ENCODE measurements at places on chromosomes 7 and 10.
A peak's percentile ranks its signal among the peaks of the same experiment; 100 is the strongest.

- no peak overlapping the region for H3K27ac ChIP-seq
- H3K36me3 ChIP-seq = no peaks in the 10 kb centered on the region
- H3K4me3 ChIP-seq = no peak overlapping the region
- no peak for DNase-seq
- H3K4me1 ChIP-seq = no peaks in the 10 kb centered on the region
Observed at GRCh38 chr7:29071203-29071874, 75.0 kb downstream of the CPVL start.

- no peaks in the 10 kb centered on the region for H3K4me1 ChIP-seq
- no peaks in the 10 kb centered on the region for H3K27me3 ChIP-seq
- no peak for DNase-seq
- H3K4me3 ChIP-seq = no peak overlapping the region
- H3K27ac ChIP-seq = no peak overlapping the region
Observed at GRCh38 chr7:38681882-38682281, 50.7 kb upstream of the AMPH start.

DNA sequence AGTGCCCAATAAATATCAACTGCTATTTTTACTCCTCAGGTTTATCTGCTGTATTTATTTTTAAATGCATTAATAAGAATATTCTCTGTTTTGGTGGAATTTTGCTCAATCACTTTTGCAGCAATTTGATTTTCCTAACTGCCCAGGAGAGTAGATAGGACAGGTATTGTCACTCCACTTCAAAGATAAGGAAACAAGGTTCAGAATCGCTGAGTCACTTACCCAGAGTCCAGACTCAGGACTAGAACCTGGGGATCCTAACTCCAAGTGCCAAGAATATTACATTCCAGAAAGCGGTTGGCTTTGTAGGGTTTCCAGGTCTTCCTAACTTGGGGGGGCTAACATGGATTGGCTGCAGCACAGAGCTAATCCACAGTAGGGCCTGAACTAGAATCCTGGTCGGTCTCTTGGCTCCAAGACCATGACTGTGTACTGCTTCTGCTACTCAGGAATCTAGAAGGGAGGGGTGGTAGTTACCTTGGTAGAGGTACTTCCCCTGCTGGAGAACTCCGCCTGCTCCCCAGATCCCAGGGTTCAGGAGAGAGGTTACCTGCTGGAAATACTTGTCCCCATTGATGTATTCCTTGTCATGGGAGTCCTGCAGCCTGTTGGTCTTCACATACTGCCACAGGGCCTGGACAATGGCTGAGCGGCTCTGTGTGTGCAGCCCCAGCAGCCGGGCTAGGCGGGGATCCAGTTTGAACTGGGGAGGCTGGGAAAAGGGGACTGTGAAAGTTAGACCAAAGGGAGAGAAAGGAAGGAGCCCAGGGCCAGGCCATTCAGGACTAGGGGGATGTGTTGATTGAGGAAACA lies 7.3 kb downstream of the SMARCD3 start:
- H3K27me3 ChIP-seq = peaks cover 9% of the 10 kb centered on the region
- DNase-seq = peak; percentile 34

GRCh38 chr10:11159543-11160215 lies 142.0 kb downstream of the CELF2 start:
- H3K27me3 ChIP-seq = peaks cover 5% of the 10 kb centered on the region
- no peak overlapping the region for H3K27ac ChIP-seq
- DNase-seq = no peak
- no peaks in the 10 kb centered on the region for H3K36me3 ChIP-seq
- no peaks in the 10 kb centered on the region for H3K4me1 ChIP-seq

- H3K4me1 ChIP-seq = peaks cover 4% of the 10 kb centered on the region
- no peak overlapping the region for H3K27ac ChIP-seq
- DNase-seq = no peak
- no peak overlapping the region for H3K4me3 ChIP-seq
- no peaks in the 10 kb centered on the region for H3K36me3 ChIP-seq
Observed at GRCh38 chr7:18405726-18406125, 89.8 kb upstream of the HDAC9 start.

DNA sequence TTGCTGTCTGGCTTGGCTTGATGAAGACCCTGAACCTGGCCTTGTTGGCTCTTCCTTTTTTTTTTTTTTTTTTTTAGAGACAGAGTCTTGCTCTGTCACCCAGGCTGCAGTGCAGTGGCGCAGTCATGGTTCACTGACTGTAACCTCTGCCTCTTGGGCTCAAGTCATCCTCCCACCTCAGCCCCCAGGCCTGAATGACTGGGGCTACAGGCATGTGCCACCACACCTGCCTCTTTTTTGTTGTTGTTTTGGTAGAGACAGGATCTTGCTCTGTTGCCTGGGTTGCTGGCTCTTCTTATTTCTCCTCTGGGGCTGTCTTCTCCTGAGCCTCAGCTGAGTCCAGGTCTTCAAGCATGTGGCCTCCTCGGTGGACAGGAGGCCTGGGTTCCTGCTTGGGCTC lies 44.7 kb downstream of the PRF1 start:
- H3K4me1 ChIP-seq = no peaks in the 10 kb centered on the region
- H3K4me3 ChIP-seq = no peak overlapping the region
- H3K27ac ChIP-seq = no peak overlapping the region
- H3K36me3 ChIP-seq = no peaks in the 10 kb centered on the region
- H3K27me3 ChIP-seq = no peaks in the 10 kb centered on the region

DNA sequence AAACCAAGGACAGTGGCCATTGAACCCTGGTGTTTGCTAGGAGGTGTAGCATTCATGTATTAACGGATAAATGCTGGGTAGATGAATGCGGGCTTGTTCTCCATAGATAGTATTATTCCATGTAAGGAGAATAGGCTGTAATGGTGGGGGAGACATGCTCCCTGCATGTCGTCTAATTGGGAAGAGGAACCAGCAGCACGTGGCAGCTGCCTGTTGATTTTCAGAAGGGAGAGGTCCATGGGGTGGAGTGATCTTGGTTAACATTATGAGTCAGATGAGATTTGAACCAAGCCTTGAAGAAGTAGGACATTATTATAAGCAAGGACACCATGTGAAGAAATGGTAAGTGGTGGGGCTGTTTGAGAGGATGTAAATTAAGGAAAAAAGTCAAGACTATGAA lies 112.5 kb downstream of the WNT2 start:
- no peaks in the 10 kb centered on the region for H3K36me3 ChIP-seq
- DNase-seq = no peak
- H3K27me3 ChIP-seq = no peaks in the 10 kb centered on the region
- H3K4me3 ChIP-seq = no peak overlapping the region
- no peaks in the 10 kb centered on the region for H3K4me1 ChIP-seq

DNA sequence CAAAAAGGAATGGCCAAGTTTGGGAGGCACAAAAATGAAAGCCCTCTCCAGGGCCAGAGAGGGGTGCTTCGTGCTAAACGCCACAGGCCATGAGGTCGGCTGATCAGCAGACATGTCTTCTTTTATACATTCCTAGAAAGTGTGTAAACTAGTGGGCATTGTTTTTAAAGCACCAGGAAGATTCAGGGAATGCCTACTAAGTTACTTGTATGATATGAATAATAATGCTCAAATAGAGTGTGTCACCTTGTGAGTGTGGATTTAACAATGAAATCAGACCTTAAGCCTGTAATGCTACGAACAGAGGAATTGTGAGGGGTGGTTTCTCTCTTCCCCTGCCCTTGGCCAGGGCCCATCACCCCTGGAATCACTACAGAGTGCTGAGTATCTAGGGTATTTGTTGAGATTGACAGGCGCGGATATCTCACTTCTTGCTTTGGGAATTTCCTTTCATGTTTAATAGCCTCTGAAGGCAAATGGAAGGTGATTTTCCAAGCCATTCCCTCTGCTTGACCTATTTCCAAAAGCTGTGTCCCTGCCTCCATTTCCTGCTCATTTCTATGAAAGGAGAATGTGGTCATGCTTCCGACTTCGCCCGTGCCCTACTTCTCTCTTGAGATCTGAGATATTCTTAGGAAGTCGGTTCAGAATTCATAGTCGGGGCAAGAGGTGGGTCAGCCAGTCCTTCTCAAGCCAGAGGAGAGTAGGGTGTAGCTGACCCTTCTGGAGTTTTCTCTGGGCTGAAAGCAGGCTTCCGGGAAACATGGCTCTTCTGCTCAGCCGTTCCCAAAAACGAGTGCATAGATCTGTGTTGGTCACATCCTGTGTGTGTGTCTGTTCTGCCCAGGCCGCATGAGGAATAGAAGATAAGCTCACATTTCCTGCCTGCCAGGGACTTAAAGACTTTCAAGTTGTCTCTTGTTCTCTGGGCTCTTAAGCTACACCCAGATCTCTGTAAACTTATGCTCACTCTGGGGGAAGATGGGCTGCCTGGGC lies 167.8 kb upstream of the ITGB1 start:
- H3K27ac ChIP-seq = peak overlapping the region; percentile 92
- no peaks in the 10 kb centered on the region for H3K36me3 ChIP-seq
- H3K4me1 ChIP-seq = peaks cover 47% of the 10 kb centered on the region
- no peak overlapping the region for H3K4me3 ChIP-seq
- DNase-seq = no peak
- H3K27me3 ChIP-seq = no peaks in the 10 kb centered on the region

GRCh38 chr7:27693794-27694193 lies 31.1 kb upstream of the HIBADH start:
- H3K27ac ChIP-seq = no peak overlapping the region
- H3K4me3 ChIP-seq = no peak overlapping the region
- no peaks in the 10 kb centered on the region for H3K27me3 ChIP-seq
- H3K36me3 ChIP-seq = no peaks in the 10 kb centered on the region
- no peak for DNase-seq

DNA sequence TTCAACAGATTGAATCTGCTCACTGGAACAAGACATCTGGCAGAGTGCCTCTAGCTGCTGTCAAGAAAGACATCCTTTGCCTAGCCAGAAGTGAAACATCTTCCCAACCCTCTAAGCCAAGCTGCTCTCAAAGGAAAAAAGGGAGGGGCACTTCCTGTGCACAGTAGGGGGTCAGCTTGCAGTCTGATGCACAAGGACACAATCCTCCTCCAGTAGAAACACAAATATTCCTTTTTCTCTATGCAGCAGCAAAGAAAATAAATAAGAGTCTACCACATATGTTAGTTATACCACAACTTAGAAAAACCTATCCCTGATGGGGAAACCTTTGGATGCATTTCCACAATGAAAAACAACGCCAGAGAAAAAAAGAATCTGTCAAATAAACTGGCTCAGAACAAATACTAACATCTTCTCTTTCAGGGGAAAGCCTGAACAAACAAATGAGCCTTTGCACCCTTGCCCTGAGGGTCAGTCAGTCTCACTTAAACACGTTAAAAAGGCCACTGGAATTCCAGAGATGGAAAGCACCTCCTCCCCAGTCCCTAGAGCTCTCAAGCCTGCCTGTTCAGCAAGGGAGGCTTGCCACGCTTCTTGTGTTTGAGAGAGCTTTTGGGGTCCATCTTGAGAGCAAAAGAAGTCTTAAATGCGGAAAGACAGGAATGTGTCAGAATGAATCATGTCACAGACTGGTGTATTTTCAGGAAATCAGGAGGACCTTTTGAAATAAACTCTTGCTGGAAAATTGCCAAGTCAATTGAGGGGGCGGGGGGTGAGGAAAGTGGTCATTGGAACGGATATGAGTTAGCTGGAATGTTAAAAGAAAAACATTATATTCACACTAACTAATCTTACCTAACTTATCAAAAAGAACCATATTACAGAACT lies 7.5 kb downstream of the LAMB1 start:
- peaks cover 62% of the 10 kb centered on the region for H3K4me1 ChIP-seq
- H3K4me3 ChIP-seq = no peak overlapping the region
- peak overlapping the region; percentile 99 for H3K27ac ChIP-seq

DNA sequence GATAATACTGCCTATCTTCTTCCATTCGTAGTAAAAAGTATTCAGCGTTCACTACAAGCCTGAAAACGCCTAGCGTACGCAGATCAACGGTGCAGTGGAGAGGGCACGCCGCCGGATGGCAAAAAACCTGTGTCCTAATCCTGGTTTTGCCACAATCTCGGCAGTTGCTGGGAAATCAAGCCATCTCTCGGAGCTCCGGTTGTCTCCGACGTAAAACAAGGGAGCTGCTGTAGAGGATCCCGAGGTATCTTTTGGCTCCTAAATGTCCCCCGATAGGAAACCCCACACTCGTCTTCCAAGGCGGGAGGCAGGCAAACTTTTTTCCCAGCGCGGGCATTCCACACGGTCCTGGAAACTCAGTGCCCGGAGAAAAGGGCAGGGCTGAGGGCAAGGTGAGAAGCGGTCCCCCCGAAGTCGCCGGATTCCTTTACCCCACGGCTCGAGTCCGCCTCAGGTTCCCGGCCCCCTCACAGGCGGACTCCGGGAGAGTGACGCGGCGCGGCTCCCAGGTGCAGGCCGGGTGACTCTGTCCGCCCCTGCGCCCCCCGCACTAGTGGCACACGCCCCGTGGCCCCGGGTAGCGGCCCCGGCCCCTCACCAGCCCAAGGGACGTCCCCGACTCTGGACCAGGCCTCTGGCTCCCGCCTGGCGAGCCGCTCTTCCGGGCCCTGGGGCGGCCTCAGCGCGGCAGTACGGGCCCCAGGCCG lies 649 bp downstream of the IDE start:
- H3K4me1 ChIP-seq = peaks cover 22% of the 10 kb centered on the region
- H3K4me3 ChIP-seq = peak overlapping the region; percentile 79
- no peak for DNase-seq
- peaks cover 3% of the 10 kb centered on the region for H3K36me3 ChIP-seq
- H3K27ac ChIP-seq = peak overlapping the region; percentile 80

- DNase-seq = no peak
- H3K27ac ChIP-seq = peak overlapping the region; percentile 99
- peaks cover 18% of the 10 kb centered on the region for H3K36me3 ChIP-seq
- H3K27me3 ChIP-seq = no peaks in the 10 kb centered on the region
- H3K4me1 ChIP-seq = peaks cover 49% of the 10 kb centered on the region
- H3K4me3 ChIP-seq = no peak overlapping the region
Observed at GRCh38 chr10:72334196-72334824, 20.4 kb downstream of the DNAJB12 start.
